ENCODE measurements at places on chromosomes 1 and 21.

DNA sequence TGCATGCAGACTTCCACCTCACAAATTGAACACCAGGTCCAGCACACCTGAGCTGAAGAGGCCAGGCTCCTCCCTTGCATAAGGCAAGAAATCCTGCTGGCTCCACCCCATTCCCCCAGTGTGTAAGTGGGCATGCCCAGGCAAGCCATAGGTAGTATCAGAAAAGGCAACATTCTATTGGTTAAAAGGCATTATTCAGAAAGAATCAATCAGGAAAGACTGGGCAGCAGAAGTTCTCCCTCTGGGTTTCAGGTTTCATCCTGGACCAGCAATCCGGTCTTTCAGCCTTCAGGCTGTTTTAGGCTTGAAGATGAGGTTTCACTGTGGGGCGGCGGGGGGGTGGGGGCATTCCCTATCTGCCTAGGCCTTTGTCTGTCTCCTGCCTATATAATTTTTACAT lies 42.0 kb upstream of the LHX8 start:
- DNase-seq, result no peak

- peak; percentile 58 for DNase-seq
Observed at GRCh38 chr1:117556341-117556740, 49.5 kb upstream of the TENT5C start.

DNA sequence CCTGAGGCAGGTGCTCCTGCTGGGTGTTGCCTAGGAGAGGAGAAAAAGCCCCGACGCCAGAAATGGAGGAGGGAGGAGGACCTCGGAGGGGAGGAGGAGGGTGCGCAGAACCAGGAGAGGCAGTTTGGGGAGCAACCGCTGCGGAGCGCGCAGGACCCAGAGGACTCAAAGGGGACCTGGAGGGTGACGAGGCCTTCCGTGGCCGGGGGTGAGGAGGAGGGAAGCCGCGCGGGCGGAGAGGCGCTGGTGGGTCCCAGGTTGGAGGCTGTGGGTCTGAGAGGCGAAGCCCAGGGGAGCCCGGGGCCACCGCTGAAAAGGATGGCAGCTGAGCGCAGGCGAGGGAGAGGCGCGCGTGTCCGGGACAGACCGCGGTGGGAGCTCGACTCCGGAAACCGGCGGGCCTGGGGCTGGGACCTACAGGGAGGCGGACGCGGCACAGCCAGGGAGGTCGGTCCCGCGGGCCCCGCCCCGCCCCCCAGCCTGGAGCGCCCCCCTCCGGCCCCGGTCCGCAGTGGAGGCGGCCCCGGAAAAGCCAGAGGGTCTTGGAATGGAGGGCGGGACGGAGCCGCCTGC lies 15.1 kb downstream of the RNF223 start:
- no peak for DNase-seq

GRCh38 chr1:203911806-203912205 lies 50.4 kb downstream of the SNRPE start:
- DNase-seq, result no peak

- DNase-seq, result no peak
Observed at GRCh38 chr1:25675729-25676476, 59.3 kb downstream of the MAN1C1 start.

- DNase-seq, result no peak
Observed at GRCh38 chr1:32919811-32920733, 18.9 kb upstream of the TMEM54 start.

- DNase-seq, result no peak
Observed at GRCh38 chr1:21626921-21627339, 42.2 kb downstream of the RAP1GAP start.

- no peak for DNase-seq
Observed at GRCh38 chr1:197572169-197572568, 203.1 kb downstream of the DENND1B start.

- DNase-seq, result no peak
Observed at GRCh38 chr1:236239092-236239585, 42.6 kb downstream of the ERO1B start.

- no peak for DNase-seq
Observed at GRCh38 chr1:16124377-16125087, 31.3 kb downstream of the EPHA2 start.

- DNase-seq, result no peak
Observed at GRCh38 chr1:106722466-106722865, 334.0 kb upstream of the PRMT6 start.

DNA sequence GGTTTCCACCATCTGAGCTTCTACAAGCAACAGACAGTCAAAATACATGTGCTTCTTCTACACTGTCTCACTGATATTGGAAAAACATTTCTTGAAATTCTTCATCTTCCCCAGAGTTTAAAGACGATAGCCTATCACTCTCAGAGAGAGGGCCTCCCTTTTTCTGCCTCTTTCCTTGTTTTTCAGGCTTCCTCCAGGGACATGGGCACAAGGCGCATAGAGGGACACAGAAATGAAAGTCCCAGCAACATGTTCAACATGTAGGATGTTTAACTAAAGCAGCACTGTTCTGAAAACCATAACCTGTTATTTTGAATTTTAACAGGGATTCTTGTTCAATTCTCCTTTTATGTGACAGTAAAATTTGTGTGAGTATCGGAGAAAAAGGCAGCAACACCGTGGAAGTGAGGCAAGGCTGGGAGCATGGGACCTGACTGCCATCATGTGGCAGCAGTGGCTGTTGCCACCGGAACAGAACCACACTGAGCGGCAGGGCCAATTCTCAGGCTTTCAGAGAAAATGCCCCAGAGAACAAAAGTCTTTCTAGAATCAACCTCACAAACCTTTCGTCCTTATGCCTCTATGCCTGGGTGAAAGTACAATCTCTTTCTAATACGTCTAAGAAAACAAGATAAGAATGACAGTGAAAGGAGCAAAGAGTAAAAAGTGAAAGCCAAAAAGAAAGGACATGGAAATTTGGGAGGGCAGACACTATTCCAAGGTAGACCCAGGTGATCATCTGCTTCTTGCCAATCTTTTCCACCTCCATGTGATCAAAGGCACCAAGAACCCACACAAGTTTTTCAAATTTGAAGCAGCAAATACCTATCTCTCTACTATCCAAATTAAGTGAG lies 54.5 kb downstream of the PCNX2 start:
- DNase-seq, result peak; percentile 79

DNA sequence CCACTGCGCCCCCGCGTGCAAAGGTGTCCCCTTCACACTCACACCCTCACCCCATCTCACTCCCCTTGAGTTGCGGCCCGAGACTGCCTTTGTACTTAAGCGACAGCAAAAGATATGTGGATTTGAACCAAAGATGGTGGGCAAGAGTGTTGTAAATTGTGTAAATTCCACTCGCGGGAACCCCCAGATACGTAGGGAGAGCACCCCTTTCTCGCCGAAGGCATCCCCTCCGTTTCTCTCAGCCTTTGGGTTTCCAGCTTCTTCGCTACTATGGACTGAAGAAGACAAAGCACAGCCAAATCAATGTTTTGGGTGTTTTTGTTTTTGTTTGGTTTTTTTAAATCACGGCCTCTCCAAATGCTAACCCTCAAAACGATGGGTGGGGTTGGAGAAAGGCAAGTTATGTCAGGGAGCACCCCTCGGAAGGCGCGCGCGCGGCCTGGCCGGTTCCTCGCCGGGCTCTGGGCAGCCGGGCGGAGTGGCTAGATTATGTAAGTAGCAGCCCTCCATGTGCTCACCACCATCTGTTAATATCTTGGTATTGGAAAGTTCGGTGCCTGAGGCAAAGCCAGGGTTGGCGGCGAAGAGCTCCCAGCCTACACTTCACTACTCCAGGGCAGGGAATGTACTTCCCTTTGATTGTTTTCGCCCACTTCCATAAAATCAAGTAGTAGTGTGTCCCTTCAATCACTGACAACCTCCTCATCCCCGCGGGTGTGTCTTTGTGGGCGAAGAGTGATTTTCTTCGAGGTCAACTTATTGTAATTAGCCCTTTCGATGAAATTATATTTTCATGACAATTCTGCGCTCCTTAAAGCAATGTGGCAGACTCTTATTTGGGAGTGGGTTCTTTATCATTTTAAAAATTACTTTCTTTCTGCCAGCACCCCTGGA lies 4.0 kb upstream of the PROX1 start:
- no peak for DNase-seq

- no peak for DNase-seq
Observed at GRCh38 chr1:159587461-159587951, at the start of gene APCS. Gene APCS (plus strand): TSS chr1:159587826. CDS start chr1:159587922, 96 bp downstream.

GRCh38 chr1:94316183-94316582 lies 78.8 kb upstream of the ARHGAP29 start:
- DNase-seq, result no peak

- no peak for DNase-seq
Observed at GRCh38 chr21:45026066-45026745, 48.2 kb upstream of the ADARB1 start.

DNA sequence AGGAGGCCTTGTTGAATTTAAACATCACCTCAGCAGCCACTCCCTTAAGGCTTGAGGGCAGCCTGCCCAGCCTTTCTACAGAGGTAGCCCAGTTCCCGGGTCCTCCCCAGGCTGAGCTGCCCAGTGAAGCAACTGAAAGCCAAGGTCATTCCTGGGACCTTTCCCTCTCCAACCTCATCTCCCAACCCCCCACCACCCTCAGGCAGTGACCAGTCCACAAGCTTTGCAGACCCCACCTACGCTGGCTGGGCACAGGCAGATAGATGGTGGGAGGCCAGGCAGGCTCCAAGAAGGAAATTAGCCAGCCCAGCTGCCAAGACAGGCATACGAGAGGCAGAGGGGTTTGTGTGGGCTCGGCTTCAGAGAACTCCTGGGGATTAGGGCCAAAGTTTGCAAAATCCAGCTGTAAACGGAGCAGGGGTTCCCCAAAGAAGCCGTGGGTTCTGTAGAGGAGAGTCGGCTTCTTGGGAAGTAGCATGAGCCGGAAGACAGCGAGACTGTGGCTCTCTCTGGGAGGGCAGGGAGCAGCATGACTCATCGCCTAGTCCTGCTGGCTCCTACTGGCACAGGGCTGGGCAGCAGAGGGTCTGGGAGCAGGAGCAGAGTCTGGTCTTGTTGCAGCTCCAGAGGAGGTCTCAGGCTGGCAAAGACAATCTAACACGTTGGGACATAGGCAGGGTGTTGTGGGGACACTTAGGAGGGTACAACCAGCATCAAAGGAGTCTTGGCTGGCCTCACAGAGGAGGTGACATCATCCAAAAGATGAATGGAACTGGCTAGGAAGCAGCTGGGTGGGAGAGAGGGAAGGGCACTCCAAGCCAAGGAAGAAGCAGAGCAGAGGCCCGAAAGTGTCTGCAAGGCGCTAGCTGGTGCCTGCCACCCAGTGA lies 2.8 kb upstream of the ZC3H12A start:
- peak; percentile 84 for DNase-seq

DNA sequence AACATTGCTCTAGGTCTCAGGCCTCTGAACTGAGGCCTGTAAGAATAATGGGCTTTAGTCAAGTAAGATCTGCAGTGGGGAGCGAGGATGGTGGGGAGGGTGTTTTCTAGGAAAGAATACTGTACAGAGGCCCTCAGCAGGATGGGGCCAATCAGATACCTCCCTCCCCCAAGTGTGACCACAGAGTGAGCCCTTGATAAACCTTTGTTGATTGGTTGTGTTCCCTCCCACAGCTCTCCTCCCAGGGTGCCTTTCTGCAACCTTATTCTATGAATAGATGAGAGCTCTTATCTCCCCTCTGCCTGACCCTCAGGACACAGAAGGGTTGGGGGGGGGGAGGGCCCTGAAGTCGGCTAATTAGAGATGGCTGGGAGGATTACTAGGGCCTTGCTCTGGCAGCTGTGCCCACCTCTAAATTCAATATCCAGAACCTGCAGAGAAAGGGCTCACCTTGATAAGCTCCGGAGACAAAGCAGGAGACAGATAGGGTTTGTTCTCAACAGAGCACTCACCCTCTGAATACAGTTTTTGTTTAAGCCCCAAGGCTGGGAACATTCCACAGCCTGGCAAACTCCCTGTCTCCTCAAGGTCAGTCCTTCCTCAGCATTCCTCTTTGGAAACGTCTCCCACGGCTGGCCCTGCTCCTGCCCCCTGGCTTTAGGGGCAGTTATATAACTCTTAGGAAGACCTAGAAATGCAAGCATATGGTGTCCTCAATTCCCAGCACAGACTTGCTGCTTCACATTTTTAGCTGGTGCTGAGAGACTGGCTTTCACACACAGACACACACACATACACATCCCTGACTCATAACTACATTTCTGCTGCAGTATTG lies 42.9 kb downstream of the ATP1A1 start:
- no peak for DNase-seq

DNA sequence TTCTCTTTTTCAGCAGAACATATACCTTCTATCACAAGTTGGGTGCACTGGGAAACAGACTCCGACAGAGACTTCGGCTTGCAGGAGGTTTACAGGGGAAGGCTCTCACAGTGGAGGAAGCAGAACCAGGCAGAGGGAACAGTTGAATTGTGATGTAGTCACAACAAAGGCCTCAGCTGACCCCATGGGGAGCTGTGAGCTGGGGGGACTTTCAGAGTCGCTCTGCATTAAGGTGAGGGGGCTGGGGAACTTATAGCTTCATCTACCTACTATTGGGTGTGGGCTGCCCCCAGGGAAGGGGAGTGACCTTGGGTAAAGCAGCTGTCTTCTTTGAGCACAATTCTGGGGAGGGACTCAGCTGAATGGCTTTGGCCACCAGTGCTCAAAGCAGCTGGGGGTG lies 94.9 kb upstream of the POU3F1 start:
- no peak for DNase-seq

DNA sequence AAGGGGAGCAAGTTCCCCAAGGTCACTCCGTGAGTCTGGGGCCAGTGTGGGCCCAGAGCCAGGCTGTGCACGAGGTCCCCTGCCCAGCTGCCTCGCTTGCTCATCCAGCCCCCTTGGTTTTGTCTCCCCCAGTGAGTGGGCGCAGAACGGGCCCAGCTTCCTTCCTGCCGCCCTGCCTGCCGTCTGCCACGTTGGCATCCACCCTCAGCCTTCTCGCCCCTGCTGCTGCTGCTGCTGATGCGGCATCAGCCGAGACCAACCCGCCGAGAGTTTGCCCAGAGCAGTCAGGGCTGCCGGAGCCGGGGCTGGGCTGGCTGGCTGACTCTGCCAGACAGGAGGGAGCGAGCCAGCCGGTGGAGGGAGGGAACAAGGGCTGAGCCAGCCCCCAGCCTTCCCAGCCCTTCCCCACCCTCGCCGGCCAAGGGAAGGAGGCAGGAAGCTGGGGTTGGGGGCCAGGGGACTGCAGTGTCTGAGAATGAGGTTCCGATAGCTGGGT lies 31.4 kb upstream of the WASF2 start:
- peak; percentile 29 for DNase-seq

DNA sequence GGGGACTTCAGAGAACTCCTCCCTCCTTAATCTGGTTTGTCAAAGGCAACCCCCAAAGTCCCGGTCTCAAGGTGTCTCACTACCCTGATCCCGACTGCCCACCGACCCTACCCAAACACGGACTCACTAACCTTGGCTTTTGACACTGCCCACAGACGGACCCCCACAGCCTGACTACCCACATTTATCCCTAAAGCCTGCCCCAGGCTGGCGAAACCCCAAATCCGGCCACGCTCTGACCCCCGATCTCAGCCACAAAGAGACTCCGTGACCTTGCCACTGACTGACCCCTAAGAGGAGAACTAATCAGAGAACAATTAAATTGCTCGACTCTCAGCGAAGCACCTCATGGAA lies 5.2 kb downstream of the ID3 start:
- DNase-seq, result no peak
